ENCODE measurements at places on chromosomes 16 and 17.

- DNase-seq, result peak; percentile 81
These were observed 70.0 kb upstream of the HS3ST3A1 start for GRCh38 chr17:13671771-13672170.

DNA sequence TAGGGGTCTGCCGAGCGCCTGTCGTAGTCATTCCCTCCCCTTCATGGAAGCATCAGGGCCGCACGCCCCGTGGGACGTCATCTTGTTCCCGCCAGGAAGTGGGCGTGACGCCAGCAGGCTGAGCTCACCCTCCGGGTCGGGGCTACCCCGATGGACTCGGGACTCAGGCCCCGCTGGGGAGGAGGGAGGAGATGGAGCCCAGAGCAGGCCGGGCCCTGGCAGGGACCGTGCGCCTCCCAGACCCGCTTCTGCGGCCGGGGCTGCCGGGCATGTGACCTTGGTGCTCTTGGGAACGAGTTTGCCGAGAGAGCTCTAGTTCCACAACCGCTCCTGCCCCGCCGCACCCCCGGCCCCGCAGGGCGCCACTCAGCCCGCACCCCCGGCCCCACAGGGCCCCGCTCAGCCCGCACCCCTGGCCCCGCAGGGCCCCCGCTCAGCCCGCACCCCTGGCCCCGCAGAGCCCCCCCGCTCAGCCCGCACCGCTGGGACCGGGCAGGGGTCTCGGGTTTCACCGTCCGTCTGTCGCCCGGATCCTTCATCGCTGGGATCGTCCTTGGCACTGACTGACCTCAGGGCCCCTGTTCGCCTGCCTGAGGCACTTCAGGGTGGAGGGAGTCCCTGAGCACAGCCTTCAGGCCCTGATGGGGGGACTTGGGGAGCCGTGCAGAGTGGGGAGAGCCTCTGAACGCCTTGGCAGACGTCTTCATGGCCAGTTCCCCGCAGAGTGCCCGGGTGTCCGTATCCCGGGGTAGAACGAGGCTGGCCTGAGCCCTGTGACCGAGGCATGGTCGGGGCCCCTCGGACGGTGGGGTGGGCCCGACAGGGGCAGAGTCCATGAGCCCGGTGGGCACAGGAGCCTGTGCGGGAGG lies 5.8 kb downstream of the CACNA1H start:
- no peak for DNase-seq

DNA sequence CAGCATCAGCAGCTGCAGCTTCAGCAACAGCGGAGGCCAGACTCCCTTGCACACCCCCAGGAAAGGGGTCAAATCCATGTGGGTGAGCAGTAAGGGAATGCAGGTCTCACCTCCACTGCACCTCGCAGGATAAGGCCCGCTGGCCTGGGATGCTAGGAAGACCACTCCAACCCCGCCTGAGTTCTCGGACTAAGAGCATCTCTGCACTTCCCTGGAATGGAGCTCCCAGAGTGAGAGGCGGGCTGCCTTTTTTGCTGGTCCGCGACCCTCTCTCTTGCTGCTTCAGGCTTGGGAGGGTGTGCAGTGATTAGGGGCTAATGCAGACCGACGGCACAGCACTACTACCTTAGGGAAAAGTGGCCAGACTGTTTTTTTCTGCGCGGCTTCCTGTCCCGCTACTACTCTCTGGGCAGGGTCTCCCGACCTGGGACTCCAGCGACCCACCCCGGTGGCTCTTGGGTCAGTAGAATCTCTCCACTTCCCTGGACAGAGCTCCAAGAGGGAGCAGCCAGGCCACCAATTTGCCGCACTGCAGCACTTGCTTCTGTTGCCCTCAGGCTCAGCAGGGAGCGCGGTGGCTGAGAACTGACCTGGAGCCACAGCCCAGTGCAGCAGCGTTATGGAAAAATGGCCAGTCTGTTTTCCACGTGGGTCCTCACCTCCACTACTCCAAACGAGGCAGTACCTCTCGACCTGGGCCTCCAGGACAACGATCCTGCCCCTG lies 480.4 kb downstream of the CDH8 start:
- no peak for DNase-seq

DNA sequence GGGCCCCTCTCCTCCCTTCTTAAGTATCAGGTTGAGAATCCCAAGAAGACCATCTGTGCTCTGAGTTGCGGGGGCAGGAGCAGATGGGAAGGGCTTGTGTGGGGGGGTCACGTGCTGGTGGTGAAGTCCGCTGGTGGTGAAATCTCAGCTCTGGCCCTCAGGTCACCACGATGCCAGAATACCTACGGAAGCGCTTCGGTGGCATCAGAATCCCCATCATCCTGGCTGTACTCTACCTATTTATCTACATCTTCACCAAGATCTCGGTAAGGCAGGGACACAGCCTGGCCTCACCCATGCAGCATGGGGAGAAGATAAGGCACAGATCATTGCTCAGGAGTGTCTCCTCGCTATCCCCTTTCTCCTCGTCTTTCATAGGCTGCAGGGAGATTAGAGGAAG lies 29.7 kb downstream of the SLC5A11 start:
- no peak for DNase-seq

- no peak for DNase-seq
These were observed 25.3 kb downstream of the MEOX1 start for GRCh38 chr17:43636426-43636825.

GRCh38 chr17:79459003-79459655 lies 151.7 kb downstream of the RBFOX3 start:
- no peak for DNase-seq

DNA sequence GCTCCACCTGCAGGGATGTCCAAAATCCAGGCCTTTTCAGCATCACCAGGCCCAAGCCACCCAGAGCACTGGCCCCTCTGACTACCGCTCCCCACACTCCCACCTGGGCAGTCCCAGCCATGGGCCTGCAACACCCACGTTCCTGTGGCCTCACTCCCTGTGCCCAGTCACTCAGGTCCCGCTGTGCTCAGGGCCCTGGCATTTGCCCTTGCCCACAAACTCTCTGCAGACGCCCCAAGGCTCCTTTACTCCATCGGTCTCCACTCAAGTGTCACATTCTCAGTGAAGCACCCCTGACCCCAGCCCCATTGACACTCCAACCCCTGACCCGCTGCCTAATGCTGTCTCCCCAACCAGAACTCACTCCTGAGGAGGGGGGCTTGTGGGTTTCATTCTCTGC lies 23.6 kb downstream of the MPG start:
- no peak for DNase-seq

DNA sequence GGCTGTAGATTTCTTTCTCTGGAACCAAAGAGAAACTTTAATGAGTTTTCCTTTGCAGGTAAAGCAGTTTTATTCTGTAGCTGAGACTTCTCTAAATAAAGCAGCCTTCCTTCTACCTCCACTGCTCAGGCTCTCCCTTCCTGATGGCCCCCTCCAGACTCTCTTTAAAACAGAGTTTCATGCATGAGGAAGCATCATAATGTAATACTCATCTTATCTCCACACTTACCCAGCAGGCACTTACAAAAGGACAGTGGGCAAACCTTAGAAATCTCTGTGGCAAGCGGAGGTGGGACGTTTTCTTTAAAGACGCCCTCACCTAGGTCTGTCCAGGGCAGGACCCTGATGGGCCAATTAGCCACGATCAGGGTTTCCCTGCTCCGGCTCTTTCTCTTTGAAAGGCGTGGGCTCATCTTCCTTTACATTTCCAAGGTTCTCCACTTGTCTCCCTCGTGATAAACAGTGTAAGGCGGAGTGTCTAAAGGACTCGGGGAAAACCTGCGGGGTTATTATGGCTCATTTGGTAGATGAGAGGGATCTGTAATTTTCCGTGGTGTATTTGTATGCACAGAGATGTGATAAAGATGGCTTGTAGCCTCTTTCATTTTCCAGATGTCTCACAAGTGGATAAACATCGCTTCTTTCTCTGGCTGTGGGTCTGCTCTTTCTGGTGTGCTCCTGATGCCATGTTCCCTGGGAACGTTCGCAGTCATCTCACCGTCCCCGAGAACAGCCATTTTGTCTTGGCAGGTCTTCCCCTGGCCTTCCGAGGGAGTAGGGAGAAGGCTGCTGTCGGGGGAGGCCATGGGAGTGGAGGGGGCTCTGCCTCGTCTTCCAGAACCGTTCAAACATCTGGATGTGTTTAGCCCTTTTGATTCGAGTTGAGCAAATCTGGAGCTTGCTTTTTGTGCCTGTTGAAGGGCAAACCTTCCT lies 239.0 kb downstream of the CCDC182 start:
- no peak for DNase-seq

GRCh38 chr16:35134471-35134870 lies 1675.1 kb downstream of the TP53TG3F start:
- no peak for DNase-seq

GRCh38 chr17:65519462-65519861 lies 42.0 kb downstream of the AXIN2 start:
- no peak for DNase-seq

GRCh38 chr16:70576431-70577255 lies 53.0 kb downstream of the SF3B3 start:
- peak; percentile 69 for DNase-seq

DNA sequence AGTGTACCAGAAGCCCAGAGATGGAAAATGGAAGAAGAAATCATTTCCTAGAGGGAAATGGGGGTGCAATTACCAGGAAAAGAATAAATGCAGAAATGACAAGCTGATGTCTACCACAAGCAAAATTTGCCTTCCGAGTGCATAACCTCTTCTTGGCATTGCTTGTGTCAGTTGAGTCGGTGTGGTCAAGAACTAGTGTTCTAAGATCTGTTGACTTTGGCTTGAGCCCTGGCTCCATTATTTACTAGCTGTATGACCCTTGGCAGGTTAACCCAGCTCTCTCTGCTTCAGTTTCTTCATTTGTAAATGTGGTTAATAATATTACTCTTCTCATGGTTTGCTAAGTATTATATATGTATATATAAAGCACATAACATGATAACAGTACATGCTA lies 273.0 kb upstream of the IRX5 start:
- peak; percentile 46 for DNase-seq

- DNase-seq, result no peak
These were observed 52.0 kb downstream of the RNF213 start for GRCh38 chr17:80312621-80313135.

- DNase-seq, result peak; percentile 20
These were observed 19.7 kb downstream of the DPEP1 start for GRCh38 chr16:89633064-89633631.

- DNase-seq, result no peak
These were observed 107.6 kb downstream of the SLC39A11 start for GRCh38 chr17:72984926-72985325.

DNA sequence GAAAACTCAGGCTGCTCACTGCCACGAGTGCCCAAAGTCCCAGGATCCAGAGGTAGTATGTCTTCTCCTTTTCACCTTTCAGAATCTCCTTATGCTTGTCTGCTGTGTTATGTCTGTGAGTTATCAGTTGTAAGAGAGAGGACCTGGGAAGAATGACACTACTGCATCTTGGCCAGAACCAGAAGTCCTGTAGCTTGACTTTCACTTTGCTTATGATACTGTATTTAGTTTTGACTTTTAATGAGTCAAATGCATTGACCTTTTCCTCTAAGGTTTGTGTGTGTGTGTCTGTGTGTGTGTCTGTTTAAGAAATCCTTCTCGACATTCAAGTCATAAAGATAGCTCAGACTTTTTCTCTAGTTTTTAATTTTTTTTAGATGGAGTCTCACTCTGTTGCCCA lies 43.4 kb downstream of the BMERB1 start:
- DNase-seq, result no peak

DNA sequence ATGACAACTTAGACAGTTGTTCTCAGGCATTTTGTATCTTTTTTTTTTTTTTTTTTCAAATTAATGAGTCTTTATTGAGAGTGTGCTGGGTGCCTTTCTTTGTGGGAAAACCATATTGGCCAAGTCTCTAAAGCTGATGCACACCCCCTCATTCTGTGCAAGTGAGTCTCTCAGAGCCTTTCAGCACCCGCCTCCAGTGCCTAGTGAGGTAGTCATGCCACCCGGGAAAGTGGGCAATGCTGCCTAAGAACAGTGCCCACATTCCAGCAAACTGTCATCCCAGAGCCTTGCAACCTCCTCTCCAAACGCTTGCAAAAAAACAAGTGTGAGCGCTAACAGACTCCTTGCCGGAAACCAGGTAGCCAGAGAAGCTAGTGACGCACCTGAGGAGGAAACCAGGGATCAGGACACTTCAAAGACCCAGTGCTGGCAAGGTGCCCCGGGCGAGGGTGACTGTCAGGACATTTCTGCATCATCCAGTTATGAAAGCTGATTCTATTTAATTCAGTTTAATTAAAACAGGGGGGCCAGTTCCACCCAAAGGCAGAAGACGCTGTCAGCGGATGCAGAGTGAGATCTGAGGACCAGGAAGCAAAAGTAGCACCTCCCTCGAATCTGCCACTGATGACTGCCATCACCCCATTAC lies 34.9 kb downstream of the SMARCE1 start:
- DNase-seq, result no peak

DNA sequence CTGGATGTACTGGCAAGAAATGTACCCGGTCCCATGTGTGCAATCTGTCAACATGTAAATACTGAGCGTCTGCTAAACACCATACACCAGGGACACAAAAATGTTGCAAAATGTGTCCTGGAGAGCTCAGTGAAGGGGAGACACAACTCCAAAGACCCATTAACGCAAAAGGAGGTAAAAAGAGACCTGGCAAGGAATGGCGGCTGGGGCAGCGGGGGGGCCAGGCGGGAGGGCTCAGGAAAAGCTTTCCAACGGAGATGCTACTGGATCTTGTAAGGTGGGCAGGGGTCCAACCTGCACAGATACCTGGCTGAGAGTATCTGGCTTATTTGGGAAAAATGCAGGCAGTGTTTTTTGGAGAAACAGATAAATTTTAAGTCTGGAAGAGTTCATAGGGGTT lies 40.7 kb downstream of the ADCY9 start:
- DNase-seq, result no peak

GRCh38 chr16:2959206-2959605 lies 4.9 kb upstream of the KREMEN2 start:
- DNase-seq, result no peak

DNA sequence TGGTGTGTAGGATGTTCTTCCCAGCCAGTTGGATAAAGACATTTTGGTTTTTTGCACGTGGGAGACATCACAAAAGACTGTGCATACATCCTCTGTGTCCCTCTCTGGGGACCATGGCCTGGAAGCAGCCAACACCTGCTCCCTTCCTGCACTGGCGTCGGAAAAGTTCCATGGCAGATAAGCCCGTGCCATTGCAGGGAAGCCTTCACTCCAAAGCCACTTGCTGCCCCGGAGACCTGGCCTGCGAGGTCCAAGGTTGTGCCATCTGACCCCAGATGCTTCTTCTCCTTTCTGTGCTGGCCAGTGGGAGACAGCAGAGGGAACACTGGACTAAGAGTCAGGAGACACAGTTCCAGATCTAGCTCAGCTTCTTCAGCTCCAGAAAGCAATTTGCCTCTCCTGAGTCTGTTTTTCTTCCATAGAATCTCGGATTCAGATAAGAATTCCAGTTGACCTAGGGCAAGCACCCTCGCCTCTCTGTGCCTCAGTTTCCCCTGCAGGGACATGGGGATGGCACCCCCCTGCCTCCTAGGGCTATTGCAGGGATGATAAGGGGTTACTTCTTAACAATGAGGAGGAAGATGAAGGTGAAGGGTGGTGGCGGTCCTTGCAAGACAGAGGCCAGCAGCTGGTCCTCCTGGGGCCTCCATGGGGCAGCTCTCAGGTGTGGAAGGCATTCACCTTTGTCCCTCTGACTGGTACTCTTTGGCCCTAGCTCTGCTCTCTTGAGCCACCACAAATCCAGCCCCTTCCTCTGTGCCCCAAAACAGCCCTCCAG lies 134.2 kb downstream of the CMIP start:
- no peak for DNase-seq

GRCh38 chr17:58811290-58811689 lies 55.6 kb downstream of the PPM1E start:
- DNase-seq, result no peak

- DNase-seq, result peak; percentile 35
These were observed 3.5 kb upstream of the SALL1 start for GRCh38 chr16:51154271-51155171.
